ENCODE measurements at places on chromosomes 5 and 9.
A peak's percentile ranks its signal among the peaks of the same experiment; 100 is the strongest.

GRCh38 chr5:139745132-139745799, 50.3 kb upstream of the PSD2 start:
- DNase-seq = peak; percentile 74

DNA sequence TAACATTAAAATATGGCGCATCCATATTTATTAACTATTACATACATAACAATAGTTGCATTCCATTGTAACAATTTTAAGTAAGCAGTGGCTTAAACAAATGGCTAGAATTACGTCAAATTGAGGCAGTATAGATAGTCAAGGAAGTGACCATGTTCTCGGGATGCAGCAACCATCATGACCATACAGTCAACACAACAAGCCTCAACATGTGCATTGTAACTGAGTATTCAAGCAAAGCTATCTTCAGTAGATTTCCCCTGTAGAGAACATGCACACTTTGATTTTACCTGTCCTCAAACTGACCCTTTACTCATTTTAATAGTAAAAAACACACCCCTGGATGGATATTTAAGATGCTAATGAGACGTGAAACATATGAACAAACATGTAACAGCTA, 356.4 kb downstream of the HINT1 start:
- DNase-seq = no peak

DNA sequence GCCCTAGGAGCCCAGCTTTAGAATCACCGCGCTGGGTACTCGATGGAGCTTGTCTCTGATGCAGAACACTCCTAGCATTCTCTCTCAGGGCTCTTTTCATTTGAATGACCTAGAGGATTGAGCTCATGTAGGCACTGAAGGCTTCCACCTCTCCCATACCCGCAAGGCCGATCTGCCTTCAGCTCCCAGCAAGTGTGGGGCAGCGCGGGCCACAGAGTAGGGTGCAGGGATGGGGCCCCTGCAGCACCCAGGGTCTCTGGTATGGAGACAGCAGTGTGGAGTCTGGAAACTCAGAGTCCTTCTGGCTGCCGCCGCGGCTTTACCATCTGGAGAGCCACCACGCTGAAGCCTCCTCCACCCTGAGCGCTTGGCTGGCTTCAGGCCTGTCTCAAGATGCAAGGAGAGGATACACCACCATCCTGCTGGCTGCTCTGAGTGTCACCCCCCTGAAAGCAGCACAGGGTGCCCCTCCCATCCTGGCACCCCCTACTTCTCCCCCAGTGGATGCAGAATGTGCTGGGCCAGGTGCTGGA, 12.9 kb downstream of the STKLD1 start:
- no peak for DNase-seq

DNA sequence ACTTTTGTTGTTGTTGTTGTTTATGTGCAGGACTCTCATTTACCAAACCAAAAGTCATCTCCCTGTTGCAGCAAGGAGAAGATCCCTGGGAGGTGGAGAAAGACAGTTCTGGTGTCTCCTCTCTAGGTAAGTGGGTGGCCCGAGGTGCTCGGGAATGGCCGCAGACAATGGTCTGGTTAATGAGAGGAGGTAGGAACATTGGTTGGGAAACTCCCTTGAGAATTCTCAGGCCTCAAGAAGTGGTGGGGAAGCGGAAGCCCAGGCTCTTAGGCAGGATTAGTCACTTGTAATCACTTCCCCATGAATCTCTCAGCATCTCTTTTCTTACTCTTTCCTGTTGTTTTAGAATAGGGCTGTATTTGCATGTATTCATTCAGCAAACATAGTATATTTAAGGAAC, 7.2 kb downstream of the ZNF354B start:
- DNase-seq = no peak

- peak; percentile 24 for DNase-seq
Measured at GRCh38 chr5:132386644-132387286, 17.3 kb downstream of the SLC22A5 start.

- no peak for DNase-seq
Measured at GRCh38 chr5:180631549-180632383, 17.6 kb downstream of the FLT4 start.

DNA sequence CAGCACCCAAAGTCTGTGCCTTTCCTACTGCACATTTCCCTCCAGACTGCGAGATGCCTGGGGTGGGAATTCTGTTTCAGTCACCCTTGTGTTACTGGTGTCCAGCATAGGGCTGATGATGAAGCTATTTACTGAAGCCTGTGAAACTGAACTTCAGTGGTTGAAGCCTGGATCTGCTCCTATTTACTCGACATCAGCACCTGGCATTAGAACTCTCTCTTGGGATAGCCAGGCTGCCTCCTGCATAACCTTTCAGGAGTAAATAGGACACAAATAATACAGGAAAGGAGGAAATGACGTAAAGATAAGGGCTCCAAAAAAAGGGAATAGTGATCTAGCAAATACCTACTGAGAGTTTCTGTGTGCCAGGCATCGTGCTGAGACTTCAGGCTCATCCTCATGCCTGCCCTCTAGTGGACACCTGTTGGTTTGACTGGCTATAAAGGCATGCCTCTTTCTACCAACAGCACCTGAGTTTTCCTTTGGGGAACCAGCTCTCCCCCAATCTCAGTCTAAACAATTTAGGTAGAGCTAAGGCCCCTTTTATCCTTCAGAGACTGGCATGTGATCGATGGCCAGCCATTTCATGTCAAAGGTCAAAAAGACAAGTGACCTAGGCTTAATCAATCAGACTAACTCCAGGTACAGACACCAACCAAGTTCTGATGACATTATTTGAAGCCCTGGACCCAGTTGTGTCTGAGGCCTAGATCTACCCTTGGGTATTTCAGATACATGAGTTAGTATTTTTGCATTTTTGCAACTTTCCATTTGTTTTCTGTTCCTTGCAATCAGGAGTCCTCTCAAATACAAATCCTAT, 192.1 kb upstream of the TRIM32 start:
- DNase-seq = peak; percentile 27

DNA sequence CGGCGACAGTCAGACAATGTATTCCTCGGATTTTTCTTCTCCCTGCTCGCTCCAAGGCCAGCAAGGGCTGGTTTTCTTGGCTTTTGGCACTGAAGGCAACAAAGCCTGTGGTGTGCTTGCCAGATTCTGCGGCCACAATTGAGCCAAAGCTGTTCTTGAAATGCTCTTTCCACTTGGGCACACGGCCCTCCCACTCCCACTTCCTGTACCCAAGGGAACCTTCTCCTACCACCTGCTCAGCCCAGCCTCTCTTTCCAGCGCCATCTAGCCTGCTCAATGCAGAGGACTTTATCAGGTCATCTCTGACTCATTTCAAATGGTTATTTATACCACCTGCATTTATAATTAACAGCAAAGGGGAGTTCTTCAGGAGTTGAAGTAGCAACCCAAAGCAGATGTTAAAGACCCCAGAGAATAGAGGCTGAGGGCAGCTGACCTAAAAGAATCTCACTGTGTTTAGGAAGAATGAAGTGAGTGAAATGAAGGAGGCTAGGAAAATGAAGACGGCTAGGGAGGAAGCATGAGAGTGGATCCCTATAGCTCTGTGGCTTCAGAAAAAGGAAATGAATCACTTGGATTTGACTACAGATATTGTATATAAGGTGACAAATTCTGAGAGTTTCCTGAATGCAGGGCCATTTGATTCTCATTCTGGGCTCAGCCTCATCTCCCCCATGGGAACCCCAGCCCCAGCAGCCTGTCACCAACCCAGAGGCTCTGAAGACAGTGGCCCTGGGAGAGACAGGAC, 439.0 kb downstream of the ENC1 start:
- DNase-seq = peak; percentile 74

DNA sequence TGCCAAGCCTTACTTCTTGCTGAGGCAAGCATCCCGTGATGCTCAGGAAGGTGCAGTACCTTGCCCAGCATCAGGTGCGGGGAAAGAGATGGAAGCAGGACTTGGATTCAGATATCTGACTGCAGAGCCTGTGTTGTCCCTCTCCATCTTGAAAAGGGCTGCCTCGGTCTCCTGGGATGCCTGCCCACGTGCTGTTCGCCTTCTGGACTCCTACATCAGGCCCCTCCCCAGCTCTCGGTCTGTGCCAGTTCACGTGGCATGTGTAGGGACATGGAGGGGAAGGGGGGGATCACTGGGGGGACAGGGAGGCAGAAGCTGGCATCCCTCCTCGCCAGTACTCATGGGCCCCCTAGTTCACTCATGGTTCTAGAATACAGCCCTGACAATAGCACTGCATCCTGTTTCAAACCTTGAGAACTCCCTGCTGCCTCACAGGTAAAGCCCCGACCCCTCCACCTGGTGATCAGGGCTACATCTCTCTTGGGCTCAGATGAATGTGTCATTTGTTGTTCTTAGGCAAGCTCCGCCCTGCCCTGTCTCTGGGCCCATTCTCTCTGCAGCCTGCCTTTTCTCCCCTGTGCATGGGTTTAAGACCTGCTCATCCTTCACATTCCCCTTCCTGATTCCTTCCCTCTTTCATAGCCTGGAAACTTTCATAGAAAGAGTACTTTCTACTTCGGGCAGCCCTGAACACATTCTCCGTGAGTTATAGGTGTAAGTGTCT, 38.9 kb upstream of the SLC25A51 start:
- no peak for DNase-seq

DNA sequence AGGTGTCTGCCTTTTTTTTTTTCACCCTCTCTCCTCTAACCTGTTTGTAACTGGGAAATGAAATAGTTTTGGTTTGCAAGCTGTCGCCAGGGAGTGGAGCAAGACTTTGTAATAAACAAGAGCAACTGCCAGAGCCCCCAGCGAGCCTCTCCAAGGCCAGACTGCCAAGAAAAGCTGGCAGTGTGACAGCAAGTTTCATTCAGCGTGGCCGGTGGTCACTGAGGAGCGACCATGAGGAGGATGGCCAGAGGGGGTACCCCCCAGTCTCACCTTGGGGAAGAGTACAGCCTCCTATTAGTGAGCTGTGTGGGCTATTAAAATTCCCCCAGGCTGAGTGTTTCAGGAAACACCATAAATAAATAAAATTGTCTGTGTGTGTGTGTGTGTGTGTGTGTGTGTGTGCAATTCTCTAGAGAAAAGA, 49.9 kb downstream of the ZFAND5 start:
- DNase-seq = no peak

GRCh38 chr9:92965061-92965758, 17.9 kb downstream of the FGD3 start:
- DNase-seq = no peak

DNA sequence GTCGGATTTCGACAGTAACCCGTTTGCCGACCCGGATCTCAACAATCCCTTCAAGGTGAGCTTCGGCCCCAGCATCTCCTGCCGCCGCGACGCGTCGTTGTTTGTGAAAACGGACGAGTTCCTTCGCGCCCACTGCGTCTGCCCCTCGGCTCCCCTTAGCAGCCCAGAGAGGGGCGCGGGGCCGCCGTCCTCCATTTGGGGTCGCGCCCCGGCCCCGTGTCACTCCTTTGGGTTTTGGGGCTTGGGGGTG, 182 bp downstream of the SCAMP1 start:
- no peak for DNase-seq

- no peak for DNase-seq
Measured at GRCh38 chr5:54942064-54942778, 43.2 kb downstream of the ESM1 start.

DNA sequence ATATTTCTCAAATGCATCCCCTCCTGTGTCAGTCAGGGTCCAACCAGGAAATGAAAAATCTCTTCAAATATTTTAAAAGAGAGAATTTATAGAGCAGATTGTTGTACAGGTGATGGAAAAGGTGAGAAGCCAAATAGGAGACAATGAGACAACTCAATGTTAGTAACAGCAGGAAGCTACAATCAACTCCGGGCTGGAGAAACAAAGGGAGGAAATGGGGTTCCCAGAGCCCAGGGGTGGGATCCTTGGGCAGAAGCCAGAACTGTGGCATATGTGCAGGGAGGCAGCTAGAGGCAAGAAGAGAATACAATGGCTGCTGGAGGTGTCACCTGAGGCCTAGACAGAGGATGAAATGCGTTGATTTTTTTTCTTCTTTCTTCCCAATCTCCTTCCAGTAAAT, 361.8 kb upstream of the ACTBL2 start:
- no peak for DNase-seq

DNA sequence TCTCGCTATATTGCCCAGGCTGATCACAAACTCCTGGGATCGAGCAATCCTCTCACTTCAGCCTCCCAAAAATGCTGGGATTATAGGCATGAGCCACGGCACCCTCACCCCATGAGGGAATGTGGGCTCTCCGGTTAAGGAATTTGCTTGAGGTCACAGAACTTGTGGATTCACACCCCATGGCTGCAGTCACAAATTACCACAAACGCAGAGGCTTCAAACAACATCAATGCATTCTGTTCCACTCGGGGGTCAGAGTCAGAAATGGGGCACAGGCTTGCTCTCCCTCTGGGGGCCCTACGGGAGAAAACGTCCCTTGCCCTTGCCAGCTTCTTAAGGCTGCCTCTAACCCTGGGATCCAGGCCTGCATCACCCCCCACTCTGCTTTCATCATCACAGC, 12.2 kb upstream of the SPINK4 start:
- no peak for DNase-seq

DNA sequence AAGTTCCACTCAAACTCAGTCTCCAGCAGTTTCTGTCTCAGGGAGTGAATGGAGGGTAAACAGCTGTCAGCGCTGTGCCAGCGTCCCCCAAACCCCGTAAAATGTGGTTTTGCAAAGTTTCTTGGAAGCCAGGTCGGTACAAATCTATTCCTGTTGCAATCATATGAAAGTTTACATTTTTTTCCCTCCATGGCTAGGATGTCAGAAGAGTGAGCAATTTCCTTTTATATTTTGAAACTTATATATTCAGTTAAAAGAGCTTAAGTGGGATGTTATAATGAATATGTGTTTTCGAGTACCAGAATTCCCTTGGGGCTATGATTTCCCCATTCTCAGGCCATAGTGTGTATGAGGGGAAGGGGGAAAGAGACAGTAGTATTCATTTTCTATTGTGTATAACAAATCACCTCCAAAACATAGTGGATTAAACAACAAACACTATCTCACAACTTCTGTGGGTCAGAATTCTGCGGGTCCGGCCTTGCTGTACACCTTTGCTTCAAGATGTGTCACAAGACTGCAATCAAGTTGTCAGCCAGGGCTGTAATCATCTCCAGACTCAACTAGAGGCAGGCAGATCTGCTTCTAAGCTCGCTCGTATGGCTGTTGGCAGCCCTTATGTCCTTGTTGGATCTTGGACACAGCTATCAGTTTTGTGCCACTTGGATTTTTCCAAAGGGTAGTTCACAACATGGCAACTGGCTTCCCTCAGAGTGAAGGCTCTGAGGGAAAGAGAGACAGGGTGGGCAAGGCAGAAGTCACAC, 107.4 kb downstream of the SNX18 start:
- no peak for DNase-seq

DNA sequence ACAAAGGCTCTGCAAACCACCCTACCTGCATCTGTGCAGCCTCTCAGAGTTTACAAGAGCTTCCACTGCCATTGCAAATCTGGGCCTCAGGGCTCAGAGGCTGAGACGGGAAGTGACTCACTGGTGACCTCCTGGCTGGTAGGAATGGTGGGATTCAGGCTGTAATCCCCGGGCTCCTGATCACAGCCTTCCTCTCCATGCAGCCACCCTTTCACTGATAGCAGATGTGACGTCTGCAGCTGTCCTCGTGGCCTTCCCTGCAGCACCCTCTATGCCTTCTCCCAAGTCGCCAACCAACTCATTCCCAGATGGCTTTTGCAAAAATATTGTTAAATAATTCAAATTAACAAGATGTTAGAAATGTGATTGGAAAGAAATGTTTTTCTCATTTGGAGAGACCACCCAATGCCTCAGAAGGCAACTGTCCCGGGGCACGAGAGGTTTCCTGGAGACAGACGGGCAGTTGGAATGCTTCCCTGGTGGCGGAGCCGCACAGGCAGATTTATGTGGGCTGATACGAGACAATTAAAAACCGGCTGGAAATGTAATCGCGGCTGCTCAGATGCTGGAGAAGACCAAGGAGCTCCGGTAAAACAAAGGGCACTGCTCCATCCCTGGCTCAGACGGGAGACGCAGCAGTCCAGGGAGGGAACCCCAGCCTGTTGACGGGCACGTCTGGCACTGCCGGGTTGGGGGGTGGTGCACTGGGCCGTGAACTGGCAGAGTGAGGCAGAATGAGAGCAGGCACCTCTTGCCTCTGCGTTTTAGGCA, 34.4 kb upstream of the SLC25A51 start:
- no peak for DNase-seq
